Right lung (tissue), 10 donors: ENCODE measurements at places on chromosomes 13 and 19. TPM values are rescaled to one million over a fixed set of nuclear protein-coding genes. Genes with fewer than 3 reads are reported as not detected.

- DNase-seq, result no peak
These were observed 9.8 kb downstream of the ELSPBP1 start for GRCh38 chr19:48004236-48004635.

DNA sequence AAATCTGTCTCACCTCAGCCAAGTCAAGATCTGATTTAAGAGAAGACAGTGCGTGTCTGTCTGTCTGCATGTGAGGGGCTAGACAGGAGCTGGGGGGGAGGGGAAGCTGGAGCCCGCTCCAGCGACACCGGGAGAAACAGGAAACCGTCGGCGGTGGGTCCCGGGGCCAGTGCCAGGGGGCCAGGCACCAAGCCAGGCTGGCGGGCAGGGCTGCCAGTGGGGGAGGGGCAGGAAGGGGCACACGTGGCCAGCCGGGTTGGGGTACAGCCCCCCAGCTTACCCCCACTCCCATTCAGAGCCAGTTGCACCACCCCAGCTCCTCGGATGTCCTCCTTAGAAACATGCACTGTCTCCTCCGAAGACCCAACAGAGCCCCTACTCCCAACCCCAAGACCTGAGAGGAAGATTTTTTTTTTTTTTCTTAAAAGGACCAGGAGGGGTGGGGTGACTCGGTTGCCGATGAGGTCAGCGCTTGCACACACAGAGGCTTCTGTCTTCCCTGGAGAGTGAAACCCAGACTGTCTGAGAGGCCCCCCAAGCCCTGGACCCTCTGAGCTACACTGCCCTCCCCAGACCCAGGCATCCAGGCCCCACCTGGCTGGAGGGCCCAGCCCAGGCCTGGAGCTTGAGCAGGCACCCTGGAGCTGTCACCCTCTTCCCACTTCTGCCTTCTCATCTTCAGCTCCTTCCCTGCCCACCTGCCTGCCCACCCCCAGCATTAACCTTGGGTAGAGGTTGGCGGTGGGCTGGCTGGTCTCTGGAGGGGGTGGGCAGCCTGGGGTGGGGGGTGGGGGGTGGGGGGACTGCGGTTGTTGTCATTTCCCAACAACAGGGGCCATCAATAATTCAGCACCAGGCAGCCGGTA is 4.0 kb downstream of the ERF start:
- no peak for DNase-seq

The CPB2 gene
- polyA plus RNA-seq, result 0.23 TPM

The ZNF85 gene
- polyA plus RNA-seq, result 16.7 TPM

- DNase-seq, result no peak
These were observed 830 bp downstream of the MICOS13 start for GRCh38 chr19:5679289-5680083.
